T-cell (primary cell): ENCODE measurements at places on chromosomes 4 and X. TPM values are rescaled to one million over a fixed set of nuclear protein-coding genes. Genes with fewer than 3 reads are reported as not detected.
A peak's percentile ranks its signal among the peaks of the same experiment; 100 is the strongest.

- no peaks in the 10 kb centered on the region for H3K4me1 ChIP-seq
- no peaks in the 10 kb centered on the region for H3K27me3 ChIP-seq
- DNase-seq: no peak
- H3K36me3 ChIP-seq: no peaks in the 10 kb centered on the region
- H3K4me3 ChIP-seq: no peak overlapping the region
- H3K27ac ChIP-seq: no peak overlapping the region
Measured at GRCh38 chr4:65310586-65310985, 359.7 kb downstream of the EPHA5 start.

- no peak for DNase-seq
- no peaks in the 10 kb centered on the region for H3K4me1 ChIP-seq
- H3K36me3 ChIP-seq: no peaks in the 10 kb centered on the region
- H3K27ac ChIP-seq: no peak overlapping the region
- H3K27me3 ChIP-seq: no peaks in the 10 kb centered on the region
Measured at GRCh38 chrX:131764216-131764615, 220.3 kb downstream of the OR13H1 start.

- H3K36me3 ChIP-seq: no peaks in the 10 kb centered on the region
- H3K4me1 ChIP-seq: peaks cover 21% of the 10 kb centered on the region
- H3K4me3 ChIP-seq: peak overlapping the region; percentile 55
- no peak overlapping the region for H3K27ac ChIP-seq
- peak; percentile 20 for DNase-seq
- H3K27me3 ChIP-seq: no peaks in the 10 kb centered on the region
Measured at GRCh38 chr4:184825141-184825895, 450 bp downstream of the ACSL1 start.

DNA sequence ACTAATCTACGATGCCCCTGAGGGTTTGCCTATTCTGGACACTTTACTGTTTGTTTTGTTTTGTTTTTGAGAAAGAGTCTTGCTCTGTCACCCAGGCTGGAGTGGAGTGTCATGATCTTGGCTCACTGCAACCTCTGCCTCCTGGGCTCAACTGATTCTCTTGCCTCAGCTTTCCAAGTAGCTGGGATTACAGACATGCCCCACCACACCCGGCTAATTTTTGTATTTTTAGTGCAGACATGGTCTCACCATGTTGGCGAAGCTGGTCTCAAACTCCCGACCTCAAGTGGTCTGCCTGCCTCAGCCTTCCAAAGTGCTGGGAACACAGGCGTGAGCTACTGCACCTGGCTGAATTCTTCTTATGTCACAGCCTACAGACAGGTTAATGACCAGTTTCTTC is 70.7 kb downstream of the MFAP3L start:
- DNase-seq: no peak
- H3K27ac ChIP-seq: no peak overlapping the region
- H3K4me1 ChIP-seq: no peaks in the 10 kb centered on the region
- no peak overlapping the region for H3K4me3 ChIP-seq
- no peaks in the 10 kb centered on the region for H3K27me3 ChIP-seq

- peak; percentile 18 for DNase-seq
- no peaks in the 10 kb centered on the region for H3K27me3 ChIP-seq
- no peak overlapping the region for H3K27ac ChIP-seq
- no peak overlapping the region for H3K4me3 ChIP-seq
- H3K36me3 ChIP-seq: no peaks in the 10 kb centered on the region
Measured at GRCh38 chrX:53481816-53482465, 47.8 kb upstream of the HSD17B10 start.

DNA sequence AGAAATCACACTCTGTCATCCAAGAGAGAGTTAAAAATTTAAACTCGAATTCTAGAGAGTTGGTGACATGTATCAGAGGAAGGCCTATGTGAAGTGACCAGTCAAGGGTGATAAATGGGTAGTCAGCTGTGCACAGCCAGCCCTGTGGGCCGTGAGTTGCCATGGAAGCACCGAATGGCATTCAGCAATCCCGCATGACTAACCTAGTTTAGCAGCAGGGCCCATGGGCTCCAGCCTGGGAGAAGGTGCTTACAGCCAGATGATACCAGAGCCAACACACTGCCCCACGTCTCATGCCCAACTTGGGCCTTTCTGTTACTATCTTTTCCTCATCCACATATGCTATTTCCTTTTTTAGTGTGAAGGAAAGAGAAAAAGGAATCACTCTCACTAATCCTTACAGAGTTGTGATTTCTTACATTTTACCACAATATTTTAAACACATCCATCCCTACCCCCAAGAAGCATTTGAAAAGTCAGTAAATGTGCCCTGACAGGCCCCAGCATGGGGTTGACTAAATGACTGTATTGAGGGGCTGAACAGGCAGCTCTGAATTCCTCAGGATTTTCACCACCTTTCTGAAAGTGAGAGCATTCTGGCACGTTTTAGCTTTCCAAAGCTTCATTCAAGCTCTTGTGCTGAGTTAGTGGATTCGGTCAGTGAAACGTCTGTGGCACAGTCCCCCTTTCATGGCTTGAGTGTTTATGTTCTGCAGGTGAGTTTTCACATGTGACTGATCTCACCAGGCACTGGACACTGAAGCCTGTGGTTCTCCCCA is 104.2 kb downstream of the AFF1 start:
- peaks cover 24% of the 10 kb centered on the region for H3K4me1 ChIP-seq
- DNase-seq: no peak
- no peaks in the 10 kb centered on the region for H3K27me3 ChIP-seq
- H3K27ac ChIP-seq: no peak overlapping the region
- peaks cover 2% of the 10 kb centered on the region for H3K36me3 ChIP-seq

DNA sequence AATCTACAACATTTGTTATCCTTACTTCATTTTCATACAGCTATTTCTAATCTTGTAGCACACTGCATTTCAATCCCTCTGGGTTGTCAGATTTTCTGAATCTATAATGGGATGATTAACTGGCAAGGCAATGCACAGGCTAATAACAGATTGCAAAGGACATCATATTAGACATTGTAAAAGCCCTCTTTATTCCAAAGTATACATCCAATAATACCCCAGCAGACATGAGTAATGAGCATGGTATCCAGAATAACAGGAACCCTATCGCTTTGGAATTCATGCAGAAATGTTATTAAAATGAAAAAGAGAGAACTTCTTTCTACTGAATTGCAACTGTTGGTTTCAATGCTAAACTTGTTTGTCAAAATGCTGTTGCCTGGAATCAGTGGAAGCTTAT is 122.9 kb downstream of the C4orf33 start:
- H3K27me3 ChIP-seq: no peaks in the 10 kb centered on the region
- H3K4me1 ChIP-seq: no peaks in the 10 kb centered on the region
- DNase-seq: no peak
- no peak overlapping the region for H3K27ac ChIP-seq

GRCh38 chr4:77913348-77913747 is 50.7 kb downstream of the MRPL1 start:
- H3K27ac ChIP-seq: no peak overlapping the region
- H3K4me1 ChIP-seq: no peaks in the 10 kb centered on the region
- no peak for DNase-seq
- H3K4me3 ChIP-seq: no peak overlapping the region

Gene TRMT2B
- total RNA-seq: 44.9 TPM

- no peaks in the 10 kb centered on the region for H3K36me3 ChIP-seq
- no peaks in the 10 kb centered on the region for H3K27me3 ChIP-seq
- no peaks in the 10 kb centered on the region for H3K4me1 ChIP-seq
- H3K27ac ChIP-seq: no peak overlapping the region
- H3K4me3 ChIP-seq: no peak overlapping the region
Measured at GRCh38 chr4:5452156-5452555, 256.2 kb downstream of the EVC2 start.

Gene GPM6B
- not detected for total RNA-seq

Gene PCDH7
- 0.06 TPM for total RNA-seq

- no peaks in the 10 kb centered on the region for H3K36me3 ChIP-seq
- H3K4me3 ChIP-seq: no peak overlapping the region
- H3K27ac ChIP-seq: no peak overlapping the region
- DNase-seq: no peak
Measured at GRCh38 chrX:135649561-135649960, 63.9 kb upstream of the CT45A1 start.

DNA sequence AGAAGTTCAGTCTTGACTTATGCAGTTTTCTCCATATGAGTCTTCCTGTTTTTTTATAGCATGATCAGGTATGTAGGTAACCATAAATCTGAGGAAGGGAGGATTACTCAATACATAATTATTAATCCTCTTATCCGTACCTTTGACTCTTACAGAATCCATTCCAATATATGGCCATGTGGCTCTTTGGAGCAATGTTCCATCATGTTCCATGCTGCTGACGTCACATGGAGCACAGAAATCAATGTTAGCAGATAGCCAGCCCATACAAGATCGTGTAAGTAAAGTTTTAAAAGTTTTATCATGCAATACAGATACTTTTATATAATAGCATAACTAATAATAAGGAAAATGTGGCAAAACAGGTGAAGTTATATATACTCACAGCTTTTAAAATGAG is 19.6 kb downstream of the IL15 start:
- no peaks in the 10 kb centered on the region for H3K27me3 ChIP-seq
- DNase-seq: no peak
- H3K36me3 ChIP-seq: no peaks in the 10 kb centered on the region

- H3K27me3 ChIP-seq: no peaks in the 10 kb centered on the region
- no peaks in the 10 kb centered on the region for H3K4me1 ChIP-seq
- no peaks in the 10 kb centered on the region for H3K36me3 ChIP-seq
- no peak overlapping the region for H3K27ac ChIP-seq
Measured at GRCh38 chr4:177528620-177529019, 86.4 kb upstream of the AGA start.

DNA sequence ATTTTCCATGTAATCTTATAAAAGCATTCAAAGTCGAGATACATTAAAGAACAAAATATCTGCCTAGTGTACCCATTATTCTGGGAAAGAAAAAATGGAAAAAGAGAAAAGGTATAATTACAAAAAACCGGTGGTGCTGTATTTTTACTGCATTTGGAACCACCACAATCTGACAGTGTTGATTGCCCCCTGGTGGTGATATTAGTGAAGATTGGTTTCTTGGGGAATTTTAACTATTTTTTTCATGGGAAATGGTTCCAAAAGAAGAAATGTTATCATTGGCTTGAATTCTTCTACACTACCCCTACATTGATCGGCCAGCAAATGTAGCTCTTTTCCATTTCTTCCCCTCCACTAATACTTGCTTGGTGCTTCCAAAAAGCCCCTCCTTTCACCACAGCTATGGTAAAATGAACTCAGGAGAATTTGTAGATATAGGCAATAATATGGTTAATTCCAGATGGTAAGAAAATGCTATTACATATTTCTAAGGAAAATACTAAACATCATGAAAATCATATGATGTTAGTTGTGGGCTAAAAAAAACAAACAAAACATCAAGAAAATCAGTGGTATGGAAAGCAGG is 50.0 kb downstream of the COX18 start:
- H3K4me3 ChIP-seq: no peak overlapping the region
- H3K36me3 ChIP-seq: no peaks in the 10 kb centered on the region
- H3K27me3 ChIP-seq: peaks cover 4% of the 10 kb centered on the region
- no peak for DNase-seq
- no peaks in the 10 kb centered on the region for H3K4me1 ChIP-seq

Gene SPANXA2
- not detected for total RNA-seq
